Mucosa of gallbladder (tissue), 1 donor: ENCODE measurements at places on chromosomes 1 and 21. TPM values are rescaled to one million over a fixed set of nuclear protein-coding genes. Genes with fewer than 3 reads are reported as not detected.

GRCh38 chr1:100893718-100894117 is 924 bp downstream of the EXTL2 start:
- DNase-seq, result no peak

GRCh38 chr1:208172423-208173145 is 71.6 kb downstream of the PLXNA2 start:
- DNase-seq, result no peak

DNA sequence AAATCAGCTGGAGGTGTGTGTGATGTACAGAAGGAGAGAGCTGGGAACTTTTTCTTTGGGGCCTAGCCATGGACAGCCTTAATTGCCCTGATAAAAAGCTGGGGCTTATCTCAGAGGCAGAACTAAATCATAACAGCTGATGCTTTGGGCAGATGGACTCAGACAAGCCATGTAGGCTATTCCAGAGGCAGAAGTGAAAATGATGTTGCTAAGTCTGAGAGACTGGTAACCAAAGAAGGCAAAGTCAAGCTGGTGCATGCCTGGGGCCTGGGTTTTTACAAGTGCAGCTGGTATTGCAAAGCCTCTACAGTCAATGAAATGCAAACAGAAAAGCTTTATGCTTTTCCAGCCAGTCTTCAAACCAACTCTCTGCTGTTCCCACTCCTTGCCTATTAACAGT is 39.0 kb upstream of the LMX1A start:
- no peak for DNase-seq

GRCh38 chr1:103247517-103247916 is 139.2 kb upstream of the COL11A1 start:
- no peak for DNase-seq

DNA sequence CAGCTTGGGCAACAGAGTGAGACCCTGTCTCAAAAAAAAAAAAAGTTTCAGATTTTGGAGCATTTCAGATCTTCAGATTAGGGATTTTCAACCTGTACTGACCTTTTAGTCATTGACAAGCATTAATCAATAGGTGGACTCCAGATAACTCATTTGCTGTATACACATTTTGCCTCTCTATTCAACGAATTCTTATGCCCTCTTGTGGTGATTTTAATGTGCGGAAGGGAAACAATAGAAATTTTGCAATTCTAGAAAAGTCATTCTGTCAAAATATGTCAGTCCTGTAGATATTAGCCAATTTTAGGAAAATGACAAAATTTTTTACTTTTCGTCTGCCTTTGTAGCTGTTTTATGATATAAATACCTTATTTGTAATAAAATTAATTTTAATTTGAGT is 11.6 kb upstream of the OR2G2 start:
- DNase-seq, result no peak

DNA sequence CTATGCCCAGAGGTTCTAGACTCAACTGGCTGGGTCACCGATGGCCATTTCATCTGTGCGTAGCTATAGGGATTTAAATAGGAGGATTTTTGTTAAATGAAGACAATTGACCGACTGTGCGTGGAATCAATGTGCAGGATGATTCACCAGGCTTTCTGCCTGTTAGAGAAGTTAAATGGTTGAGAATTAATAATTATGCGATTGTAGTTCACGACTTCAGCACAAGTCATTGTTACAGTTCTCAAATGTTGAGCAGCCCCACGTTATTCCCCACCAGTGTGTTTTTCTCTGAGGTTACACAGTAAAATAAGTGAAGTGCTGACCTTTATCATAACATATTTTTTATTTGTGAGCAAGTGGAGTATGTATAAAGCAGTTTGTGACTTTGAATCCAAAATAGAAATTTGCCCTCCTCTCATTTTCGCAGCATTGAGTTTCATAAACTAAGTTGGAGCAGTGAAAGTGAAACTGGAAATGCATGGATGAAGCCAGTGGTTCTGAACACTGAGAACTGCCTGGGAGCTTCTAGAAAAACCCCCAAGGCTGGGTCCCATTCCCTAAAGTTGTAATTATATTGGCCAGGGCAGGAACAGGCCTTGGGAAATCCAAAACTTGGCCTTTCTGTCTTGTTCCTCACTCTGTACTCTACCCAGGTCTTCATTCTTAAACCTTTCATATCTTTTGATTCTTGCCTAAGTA is 102.6 kb downstream of the GALNT2 start:
- no peak for DNase-seq

DNA sequence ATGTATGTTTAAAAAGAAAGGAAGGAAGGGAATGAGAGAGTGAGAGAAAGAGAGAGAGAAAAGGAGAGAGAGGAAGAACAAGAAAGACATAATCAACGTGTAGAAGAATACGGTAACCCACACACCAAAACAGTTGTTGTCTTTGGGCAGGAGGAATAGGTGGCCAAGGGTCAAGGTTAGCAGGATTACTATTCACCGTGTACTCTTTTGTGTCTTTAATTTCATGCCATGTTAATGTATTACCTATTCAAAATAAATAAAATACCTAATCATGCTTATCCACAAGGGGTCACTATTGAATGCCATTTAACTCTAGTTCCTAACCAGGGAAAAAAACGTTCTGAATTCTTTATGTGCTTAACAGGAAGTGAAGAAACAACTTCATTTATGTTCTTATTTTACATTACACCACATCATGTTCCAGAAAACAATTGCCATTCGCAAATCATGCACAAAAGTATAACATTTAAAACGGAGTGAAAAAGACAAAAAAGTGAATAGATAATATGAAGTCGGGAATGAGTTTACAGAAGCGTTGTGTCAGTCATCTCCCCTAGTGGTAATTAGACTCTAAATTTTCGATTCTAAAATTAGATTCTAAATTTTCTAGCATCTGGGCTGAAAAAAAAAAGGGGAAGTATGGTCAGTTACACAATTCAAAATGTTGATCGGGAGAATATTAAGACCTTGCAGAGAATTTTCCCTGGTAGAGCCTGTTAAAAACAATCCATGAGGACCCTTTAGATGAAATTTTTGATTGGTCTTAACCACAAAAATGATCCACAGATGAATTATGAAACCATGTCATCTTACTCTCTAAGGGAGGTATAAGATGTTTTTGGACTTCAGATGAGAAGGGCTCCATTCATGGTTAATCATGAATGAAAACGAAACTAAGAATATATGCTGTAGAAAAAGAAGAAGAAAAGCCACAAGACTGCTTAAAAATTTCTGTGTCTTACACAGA is 700 bp upstream of the KMO start:
- DNase-seq, result no peak

GRCh38 chr1:68331117-68331865 is 99.0 kb upstream of the WLS start:
- DNase-seq, result no peak

GRCh38 chr1:236516929-236517704 is 6.7 kb upstream of the LGALS8 start:
- no peak for DNase-seq

DNA sequence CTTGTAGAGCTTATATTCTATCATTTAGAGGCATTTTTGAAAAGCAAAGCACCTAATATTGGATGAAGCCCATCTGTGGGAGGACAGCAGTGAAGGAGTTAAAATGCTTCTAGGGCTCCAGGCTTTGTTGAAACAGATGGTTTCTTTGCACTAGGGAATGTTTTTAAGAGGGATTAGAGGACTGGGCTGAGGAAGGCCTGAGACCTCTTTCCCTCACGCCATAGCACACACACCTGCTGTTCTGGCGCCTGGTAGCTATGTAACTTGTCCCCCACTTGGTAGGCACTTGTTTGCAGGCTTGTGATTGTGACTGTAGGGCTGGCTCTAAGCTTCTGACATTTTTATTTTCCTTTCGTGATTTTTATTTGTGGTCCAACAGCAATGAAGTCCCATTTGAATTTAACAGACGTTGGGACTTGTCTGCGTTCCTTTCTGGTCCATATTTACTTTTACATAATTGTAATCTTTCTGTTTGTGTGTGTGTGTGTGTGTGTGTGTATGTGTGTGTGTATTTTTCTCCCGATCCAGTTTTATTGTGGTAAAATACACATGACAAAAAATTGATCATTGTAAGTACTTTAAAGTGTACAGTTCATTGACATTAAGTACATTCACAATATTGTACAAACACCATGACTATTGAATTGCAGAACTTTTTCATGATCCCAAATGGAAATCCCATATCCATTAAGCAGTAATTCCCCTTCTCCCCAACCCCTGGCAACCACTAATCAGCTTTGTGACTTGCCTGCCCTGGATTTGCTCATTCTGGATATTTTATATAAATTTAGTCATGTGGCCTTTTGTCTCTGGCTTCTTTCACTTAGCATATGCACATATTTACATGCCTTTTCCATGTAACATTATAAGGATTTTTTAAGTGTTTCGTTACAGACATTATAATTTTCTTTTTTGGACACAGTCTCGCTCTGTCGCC is 33.5 kb upstream of the MACF1 start:
- no peak for DNase-seq

DNA sequence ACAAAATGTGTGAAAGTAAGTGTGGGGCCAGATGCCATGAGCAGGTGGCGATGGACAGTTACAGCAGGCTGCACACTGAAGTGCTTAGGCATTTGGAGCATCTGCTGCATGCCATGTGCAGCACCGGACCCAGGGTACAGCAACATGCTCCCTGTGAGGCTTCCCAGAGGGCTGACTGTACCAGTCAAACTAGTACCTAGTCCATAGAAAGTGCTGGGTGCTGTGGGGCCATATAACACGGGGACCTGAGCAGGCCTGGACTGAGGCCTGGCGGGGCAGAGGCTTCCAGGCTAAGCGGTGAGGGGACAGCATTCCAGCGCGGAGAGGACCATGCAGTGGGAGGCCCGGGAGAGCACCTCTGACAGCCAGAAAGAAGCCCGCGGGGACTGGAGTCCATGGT is 29.9 kb upstream of the PKP1 start:
- DNase-seq, result peak; percentile 9

DNA sequence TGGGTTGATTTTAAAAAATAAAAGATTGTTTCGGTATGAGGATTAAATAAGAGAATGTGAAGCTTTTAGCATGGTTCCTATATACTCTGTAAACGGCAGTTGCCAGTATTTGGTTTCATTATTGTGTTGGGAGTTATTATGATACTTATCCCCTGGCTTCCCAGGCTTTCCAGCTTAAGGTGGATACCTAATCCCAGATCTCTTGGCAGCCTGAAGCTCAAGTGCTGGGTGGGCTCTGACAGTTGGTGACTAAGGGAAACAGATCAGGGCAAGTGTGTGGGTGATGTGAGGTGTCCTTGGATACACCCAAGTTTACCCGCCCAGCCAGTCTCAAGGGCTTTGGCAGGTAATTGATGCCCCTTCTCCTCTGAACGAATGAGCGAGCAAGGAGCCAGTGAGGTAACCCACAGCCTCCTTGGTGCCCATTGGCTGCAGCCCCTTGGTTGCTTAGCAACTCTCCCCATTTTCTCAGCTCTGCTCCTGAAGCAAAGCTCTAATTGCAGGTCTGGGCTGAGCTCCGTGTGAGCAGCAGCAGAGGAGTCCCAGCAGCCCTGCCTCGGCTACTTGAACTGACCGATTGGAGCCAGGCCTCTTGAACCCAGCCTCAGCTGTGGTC is 6.1 kb downstream of the IPO13 start:
- DNase-seq, result no peak

DNA sequence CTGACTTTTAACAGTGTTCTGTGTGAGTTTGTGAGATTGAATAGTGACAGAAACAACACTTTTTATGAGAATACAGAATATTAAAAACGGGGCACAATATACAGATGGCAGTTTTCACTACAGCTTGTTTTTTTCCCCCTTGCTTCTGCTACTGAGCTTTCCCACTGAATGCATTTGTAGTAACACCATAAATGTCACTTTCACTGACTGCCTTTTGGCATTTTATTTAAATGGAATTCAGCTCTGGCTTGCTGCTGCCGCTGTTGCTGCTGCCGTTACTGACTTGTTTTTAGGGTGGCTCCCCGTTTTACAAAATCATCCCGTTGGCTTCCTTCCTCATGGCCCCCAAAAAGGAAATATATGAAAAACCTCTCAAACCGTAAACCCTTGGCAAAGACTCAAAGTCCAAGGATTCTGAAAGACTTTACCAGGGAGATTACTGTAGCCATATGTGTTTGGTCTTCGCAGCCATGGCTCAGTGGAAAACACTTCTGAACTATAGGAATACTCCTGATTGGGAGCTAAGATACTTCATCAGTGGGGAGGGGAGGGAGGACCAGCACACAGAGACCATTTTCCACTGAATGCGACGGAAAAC is 151.0 kb downstream of the NUF2 start:
- DNase-seq, result no peak

DNA sequence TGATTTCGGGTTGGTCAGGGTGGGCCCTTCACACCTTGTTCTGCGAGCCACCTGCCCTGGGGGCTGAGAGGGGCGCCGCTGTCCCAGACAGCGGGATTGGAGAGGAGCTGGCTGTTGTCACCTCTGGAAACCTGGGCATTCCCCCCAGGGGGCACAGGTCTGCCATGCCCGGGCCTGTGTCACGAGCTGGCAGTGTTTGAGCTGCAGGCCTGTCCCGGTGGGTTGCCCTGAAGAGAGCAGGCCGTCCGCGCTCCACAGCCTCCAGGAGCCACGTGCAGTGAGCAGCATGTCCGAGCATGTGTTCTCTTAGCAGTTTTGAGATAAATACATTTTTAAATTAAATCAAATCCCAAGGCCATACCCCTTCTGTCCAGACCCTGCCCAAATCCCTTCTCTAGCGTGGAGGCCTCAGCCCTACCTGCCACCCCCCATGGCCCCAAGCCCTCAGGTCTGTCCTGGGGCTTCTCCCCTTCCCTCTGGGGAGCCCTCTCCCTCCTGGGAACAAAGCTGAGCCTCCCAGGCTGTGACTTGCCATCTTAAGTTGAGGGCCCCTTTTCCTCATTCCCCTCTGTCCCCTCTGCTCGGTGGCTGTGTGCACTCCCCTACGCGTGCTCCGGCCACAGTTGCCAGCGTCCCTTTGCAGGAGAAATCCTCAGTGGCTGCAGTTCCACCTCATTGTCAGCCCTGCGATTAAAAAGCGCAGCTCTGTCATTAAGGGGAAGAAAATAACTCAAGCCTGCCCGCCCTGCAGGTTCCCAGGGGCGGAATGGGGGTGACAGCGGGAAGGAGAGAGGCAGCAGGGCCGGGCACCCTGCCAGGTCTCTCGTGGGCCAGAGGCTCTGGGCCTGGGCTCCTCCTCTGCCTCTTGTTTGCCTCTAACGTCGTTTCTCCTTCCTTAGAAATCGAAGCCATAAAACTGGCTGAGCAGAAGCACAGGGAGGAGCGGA is 26.6 kb downstream of the SLX9 start:
- DNase-seq, result no peak

GRCh38 chr1:11051781-11052511 is 4.9 kb upstream of the MASP2 start:
- DNase-seq, result no peak

- no peak for DNase-seq
Measured at GRCh38 chr1:67159233-67159632, 7.0 kb upstream of the IL23R start.

CFAP410 gene
- 24.7 TPM for total RNA-seq

PRAMEF1 gene
- not detected for total RNA-seq

AMY2A gene
- total RNA-seq, result 0.98 TPM

GPR153 gene
- total RNA-seq, result 14.8 TPM

KRTAP10-9 gene
- total RNA-seq, result not detected

ACTN2 gene
- total RNA-seq, result 5.0 TPM

OR2L13 gene
- not detected for total RNA-seq

EPHA8 gene
- total RNA-seq, result not detected

SFN gene
- 37.1 TPM for total RNA-seq

RXRG gene
- 1.0 TPM for total RNA-seq

CELA2A gene
- total RNA-seq, result 1.8 TPM
